ENCODE measurements at places on chromosomes 6 and 20.

GRCh38 chr6:168433898-168434297, 7.1 kb upstream of the SMOC2 start:
- DNase-seq = no peak

- DNase-seq = no peak
These were observed 59.6 kb upstream of the CENPW start for GRCh38 chr6:126280287-126280686.

DNA sequence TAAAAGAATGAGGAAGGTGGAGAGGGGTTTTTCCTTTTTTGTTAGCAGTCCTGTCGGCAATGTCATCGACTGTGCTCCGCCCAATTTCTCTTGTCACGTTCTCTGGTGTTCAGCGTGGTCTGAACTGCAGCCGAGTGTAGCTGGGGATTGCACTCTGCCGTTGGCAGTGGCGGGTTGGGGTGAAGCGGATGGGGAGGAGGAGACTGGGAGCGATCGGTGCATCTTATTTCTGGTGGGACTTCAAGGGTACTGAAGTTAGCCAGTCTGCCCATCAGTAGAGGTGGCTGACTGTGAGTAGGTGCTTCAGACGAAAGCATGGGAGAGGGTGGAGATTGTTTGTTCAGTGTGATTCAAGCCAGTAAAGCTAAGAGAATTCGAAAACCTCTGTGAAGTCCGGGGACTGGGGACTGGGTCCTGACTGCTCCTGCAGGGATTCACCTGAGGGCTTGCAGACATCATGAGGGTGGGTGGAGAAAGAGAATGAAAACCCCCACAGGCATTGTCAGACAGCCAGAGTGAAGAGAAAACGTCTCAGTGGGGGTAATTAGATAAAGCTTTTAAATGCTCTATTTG, 5.1 kb downstream of the RREB1 start:
- peak; percentile 50 for DNase-seq

DNA sequence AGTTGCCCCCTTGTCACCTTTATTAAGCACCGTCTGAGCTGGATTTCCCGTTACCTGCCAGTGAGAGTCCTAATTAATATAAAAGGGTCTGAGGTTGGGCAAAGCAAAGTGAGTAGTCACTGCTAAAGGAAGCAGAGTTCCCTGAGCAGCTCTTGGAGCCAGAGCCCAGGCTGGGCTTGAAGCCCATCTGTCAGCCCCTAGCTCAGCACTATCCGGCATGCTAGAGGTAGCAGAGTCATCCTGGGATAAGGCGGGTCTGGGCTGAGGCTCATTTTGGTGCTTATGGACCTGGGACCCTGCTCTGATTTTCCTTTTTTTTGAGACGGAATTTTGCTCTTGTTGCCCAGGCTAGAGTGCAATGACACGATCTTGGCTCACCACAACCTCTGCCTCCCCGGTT, 46.2 kb downstream of the ADNP start:
- DNase-seq = no peak

DNA sequence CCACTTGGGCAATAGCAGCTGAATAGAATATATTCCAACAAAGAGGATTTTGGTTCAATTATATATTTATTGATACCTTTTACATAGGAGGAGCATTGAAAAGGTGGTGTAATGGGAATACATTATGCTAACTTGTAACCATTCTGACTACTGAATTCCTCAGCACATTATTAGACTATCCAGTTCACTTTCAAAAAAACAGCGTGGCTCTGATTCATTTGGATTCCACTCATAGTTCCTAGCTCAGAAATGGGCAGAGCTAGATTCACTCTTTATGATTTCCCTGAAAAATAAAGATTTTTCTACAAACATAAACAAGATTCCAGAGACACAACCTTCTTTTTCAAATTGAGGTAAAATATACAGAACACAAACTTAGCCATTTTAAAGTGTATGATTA, 9.2 kb upstream of the TRERF1 start:
- DNase-seq = no peak

DNA sequence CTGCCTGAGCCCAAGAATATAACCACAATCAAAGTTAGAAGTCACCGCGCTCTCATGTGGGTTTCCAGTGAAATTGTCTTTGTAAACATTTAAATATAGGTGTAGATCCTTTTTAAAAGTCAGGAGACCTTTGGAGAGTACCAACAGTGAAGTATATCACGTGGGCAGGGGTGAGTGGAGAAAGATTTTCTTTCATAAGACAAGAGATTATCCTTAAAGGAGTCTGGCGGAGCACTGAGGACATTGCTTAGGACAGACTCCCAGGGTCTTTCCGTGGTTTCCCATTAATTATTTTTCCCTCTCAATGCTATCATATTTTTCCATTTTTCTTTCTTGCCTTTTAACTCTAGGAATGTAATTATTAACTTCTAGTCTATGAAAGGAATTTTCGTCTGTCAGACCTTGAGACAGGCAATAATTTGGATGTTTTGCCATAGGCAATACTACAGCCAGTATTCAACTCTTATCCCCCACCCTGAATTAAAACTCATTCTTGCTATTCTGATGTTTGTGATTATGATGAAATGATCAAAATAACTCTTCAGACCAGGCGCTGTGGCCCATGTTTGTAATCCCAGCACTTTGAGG, 31.4 kb downstream of the DCBLD1 start:
- DNase-seq = no peak

DNA sequence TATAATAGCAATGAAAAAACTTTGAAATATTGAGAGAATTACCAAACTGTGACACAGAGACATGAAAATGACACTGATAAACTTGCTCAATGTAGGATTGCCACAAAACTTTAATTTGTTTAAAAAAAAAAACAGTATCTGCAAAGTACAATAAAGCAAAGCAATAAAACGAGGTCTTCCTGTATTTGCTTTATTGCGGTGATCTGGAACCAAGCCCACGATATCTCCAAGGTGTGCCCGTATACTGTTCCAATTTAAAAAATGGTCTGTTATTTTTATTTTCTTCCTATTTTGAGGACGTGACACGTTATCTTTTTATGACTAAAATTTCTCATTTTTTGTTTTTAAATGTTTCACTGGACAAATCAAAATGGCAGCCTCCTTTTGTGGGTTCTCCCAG, 25.5 kb downstream of the EYA2 start:
- no peak for DNase-seq

DNA sequence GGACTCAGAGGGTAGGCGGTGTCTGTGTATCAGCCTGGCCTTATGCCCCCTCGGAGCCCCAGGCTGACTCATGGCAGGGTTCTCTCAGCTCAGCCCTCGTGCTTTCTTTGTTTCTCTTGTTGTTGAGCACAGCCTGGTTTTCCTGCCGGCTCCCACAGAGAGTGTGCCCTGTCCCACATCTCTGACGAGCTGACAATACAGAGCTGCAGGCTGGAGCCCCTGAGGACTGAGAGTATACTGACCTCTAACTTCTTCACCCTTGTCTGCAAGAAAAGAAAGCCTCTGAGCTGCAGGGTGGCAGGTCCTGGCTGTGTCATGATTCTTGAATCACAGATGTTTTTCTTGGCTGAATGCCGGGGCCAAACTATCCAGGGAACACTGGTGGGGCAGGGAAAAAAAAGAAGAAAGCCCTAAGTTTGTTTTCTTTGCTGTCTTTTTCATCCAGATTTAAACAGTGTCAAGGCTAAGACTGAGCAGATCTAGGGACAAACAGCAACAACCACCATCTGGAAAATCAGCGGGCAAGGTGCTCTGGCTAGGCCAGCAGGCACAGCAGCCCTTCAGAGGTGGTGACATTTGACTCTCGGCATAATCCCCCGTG, 63.3 kb upstream of the ZNF133 start:
- DNase-seq = no peak

- DNase-seq = no peak
These were observed 242.6 kb downstream of the DOK5 start for GRCh38 chr20:54717983-54718382.

- DNase-seq = no peak
These were observed 271.2 kb upstream of the PRDM1 start for GRCh38 chr6:105814745-105815536.

- DNase-seq = peak; percentile 64
These were observed at the start of gene GPSM3 for GRCh38 chr6:32192608-32193039. Gene GPSM3 (minus strand): TSS chr6:32192643. CDS start chr6:32192513, 130 bp downstream.

GRCh38 chr6:80287607-80288006, 181.1 kb downstream of the BCKDHB start:
- no peak for DNase-seq

DNA sequence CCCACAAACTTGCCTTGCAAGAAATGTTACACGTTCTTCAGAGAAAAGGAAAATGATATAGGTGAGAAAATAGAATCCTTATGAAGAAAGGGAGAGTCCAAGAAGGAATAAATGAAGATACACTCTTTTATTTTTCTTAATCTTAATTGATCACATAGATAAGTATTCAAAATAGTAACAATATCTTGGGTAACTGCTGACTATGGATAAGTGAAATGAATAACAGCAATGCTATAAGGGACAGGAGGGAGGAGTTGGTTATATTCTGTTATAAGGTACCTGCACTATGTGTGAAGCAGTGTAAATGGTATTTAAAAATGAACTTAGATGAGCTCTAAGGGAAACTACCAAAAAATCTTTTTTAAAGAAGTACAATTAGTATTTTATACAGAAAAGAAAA, 38.3 kb downstream of the RANBP9 start:
- DNase-seq = no peak

- DNase-seq = no peak
These were observed 50.7 kb upstream of the TPD52L1 start for GRCh38 chr6:125102891-125103290.

- no peak for DNase-seq
These were observed 56.7 kb upstream of the IRAK1BP1 start for GRCh38 chr6:78810698-78811097.

GRCh38 chr6:119110601-119111548, 32.4 kb upstream of the FAM184A start:
- DNase-seq = peak; percentile 77

DNA sequence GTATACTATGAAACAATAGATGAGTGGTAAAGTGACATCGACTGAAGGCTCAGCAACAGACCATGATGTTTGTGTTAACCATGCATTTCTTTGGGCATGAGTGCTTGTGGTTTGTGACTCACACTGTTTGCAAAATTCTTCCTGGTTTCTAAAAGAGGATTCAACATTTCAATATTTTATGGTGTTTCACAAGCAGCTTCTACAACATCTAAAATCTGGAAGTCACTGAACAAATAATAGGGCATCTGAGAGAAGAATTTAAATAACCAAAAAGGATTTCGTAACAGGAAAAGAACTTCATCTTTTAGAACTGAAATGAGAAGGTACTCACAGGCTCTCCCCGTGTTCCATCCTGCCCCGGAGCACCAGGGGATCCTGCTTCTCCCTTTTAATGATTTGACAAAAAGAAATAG, 146.2 kb downstream of the COL21A1 start:
- DNase-seq = no peak

Data from CD4-positive, alpha-beta T cell treated with Interleukin-21 for 1 hour (primary cell).